ENCODE measurements at places on chromosomes 11 and 22. TPM values are rescaled to one million over a fixed set of nuclear protein-coding genes. Genes with fewer than 3 reads are reported as not detected.

RBMXL2 gene
- 0.10 TPM for polyA plus RNA-seq

IRAG1 gene
- polyA plus RNA-seq = 10.8 TPM

CHKA gene
- 36.2 TPM for polyA plus RNA-seq

PATE1 gene
- polyA plus RNA-seq = not detected

TSGA10IP gene
- 0.21 TPM for polyA plus RNA-seq

IL10RA gene
- 4.5 TPM for polyA plus RNA-seq

PTPN5 gene
- polyA plus RNA-seq = 0.98 TPM

KIRREL3 gene
- polyA plus RNA-seq = 2.6 TPM

LRRC74B gene
- polyA plus RNA-seq = 0.35 TPM

SPTBN2 gene
- polyA plus RNA-seq = 54.1 TPM

OR4A16 gene
- polyA plus RNA-seq = not detected

- DNase-seq = no peak
These were observed 31.5 kb downstream of the ARVCF start for GRCh38 chr22:19984851-19985811.

DNA sequence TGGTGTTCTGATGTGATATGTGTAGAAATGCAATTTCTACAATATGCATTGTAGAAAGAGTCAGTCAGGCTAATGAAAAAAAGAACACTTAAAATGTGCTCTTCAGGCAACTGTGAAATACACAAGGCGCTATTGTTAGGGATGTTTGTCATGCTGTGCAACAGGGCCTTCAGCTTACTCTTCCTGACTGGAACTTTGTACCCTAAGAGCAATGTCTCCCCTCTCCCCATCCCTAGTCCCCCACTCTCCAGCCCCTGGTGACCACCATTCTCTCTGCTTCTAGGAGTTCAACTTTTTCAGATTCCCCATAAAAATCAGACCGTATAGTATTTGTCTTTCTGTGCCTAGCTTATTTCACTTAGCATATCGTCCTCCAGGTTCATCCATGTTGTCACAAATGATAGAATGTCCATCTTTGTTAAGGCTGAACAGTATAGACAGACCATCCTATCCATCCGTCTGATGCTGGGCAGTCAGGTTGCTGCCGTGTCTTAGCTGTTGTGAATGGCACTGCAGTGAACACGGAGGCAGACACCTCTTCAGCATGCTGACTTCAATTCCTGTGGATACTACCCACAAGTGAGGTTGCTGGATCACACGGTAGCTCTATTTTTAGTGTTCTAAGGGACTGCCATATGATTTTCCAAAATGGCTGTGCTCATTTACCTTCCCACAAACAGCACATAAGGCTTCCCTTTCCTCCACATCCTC is 10.7 kb downstream of the NDUFV1 start:
- no peak for DNase-seq

- DNase-seq = no peak
These were observed 52.4 kb downstream of the MCM5 start for GRCh38 chr22:35452351-35452781.

- no peak for DNase-seq
These were observed 1018.6 kb downstream of the TBC1D22A start for GRCh38 chr22:47781024-47781423.

- DNase-seq = no peak
These were observed 809 bp downstream of the MIEF1 start for GRCh38 chr22:39502789-39503409.

- no peak for DNase-seq
These were observed 17.6 kb downstream of the OTOG start for GRCh38 chr11:17564687-17565042.

DNA sequence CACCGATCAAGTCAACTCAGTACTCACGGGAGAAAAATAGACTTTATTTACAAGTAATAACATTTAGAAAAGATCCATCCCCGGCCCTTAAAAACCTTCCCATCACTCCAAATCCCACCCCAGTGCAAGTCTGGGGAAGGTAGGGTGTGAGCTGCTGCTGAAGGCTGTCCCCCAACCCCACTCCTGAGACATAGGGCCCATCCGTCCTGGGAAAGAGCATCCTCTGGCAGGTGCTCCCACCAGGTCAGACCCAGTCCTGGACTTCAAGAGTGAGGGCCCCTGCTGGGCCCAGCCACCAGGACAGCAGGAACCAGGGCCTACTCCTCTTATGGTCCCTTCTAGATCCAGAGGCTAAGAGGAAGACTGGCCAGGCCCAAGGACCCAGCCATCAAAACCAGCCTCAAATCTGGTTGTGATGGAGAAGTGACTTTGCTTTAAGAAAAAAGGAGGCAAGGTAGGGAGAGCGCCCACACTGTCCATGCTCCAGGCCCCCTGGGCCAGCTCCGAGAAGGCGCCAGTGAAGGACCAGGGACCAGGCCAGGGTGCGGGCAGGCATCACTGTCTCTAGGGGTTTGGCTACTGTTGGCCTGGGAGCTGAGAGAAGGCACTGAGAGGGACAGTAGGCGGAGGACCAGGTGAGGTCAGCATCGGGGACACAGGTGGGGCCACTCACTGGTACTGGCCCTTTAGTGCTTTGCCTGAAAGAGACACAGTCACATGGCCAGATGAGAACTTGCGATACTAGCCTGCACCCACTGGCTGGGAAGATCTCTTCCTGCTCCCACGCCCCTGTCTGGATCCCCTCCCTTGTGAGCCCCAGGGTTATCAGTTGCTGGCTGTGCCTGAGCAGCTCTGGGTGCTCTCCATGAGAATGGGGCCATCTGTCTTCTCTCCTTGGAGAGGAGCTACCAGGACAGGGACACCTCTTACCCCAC is 4.4 kb downstream of the IL18BP start:
- no peak for DNase-seq

GRCh38 chr11:132898021-132898420 is 634.3 kb downstream of the OPCML start:
- no peak for DNase-seq

DNA sequence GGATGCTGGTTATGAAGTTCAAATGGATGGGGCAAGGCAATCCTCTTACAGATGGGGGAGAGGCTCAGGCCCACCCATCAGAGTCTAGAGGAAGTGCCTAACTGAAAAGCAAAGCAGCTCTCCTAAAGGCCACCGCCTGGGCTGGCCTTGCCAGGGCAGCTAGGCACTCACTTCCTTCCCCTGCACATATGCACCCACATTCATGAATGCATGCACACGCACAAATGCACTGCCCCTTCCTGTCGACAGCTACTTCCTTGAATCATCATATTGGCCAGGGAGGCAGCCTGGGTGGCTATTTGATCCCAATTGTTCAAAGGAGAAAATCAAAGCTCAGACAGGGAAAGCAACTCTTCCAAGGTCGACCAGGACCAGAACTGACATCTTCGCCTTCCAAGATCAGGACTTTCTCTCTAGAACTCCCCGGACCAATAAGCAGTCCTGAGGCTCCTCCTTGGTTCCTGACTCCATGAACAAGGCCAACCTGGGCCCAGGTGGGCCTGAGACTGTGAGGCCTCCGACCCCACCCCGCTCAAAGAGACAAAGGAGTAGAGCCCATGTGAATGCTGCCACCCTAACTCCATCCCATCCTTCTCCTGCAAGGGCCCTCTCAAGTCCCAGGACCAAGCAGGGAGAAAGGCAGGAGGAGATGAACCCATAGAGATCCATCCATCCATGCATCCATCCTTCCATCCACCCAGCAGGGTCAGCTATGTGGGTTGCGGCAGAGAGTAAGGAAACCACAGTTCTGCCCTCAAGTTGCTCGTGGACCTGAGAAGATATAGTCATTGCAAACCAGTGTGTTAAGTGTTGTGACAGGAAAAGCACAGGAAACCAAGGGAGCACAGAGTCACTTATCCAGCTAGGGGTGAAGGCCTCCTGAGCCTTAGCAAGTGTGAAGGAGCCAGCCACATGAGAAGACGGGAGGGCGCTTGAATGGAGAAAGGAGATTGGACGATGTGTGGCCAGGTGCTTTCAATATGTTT is 35.4 kb upstream of the LMO1 start:
- DNase-seq = no peak

- no peak for DNase-seq
These were observed 20.3 kb downstream of the GTPBP1 start for GRCh38 chr22:38725900-38726655.

DNA sequence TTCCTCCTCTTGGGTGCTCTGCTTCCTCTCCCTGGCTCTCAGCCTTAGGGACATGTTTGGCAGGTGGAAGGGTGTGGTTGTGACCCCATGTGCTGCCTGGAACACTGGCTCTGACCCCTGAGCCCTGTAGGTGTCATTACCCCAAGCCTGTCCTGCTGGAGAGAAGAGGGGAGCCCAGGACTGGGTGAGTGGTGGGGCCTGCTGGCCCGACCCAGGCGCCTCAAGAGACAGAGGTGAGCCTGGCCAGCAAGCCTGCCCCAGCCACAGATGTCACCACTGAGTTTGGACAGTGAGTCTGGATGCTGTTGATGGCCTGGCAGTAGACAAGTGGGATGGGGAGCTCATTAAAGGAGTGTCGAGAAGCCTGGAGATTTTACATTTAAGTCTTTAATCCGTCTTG is 1112.2 kb downstream of the BRD1 start:
- no peak for DNase-seq

DNA sequence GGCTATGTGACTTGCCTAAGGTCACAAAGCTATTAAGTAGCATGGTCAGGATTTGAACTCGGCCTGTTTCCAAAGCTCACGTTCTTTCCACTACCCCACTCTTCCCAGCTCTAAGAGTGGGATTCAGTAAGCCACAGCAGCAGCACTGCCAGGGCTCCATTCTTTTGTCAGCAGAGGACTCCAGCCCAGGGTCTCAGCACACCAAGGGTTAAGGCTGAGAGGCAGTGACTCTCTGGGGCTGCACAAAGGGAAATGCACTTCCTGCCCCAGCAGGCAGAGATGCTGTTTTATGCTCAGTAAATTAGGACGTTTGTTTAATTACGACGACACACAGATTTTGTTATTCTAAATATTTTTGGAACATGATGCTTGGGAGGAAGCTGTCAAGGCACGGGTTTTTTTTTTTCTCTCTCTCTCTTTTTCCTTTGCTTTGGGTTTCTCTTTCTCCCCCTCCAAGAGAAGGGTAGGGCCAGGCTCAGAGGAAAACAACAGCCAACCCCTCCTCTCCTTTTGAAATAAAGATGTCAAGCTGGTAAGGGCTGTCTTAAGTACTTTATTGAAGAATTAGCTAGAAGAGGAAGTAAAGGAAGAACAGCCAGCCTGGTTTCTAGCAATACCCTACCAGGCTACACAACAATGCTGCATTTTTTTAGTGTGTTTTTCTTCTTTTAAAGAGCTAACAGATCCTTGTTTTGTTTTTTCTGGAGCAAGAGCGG is 2.8 kb downstream of the MYH9 start:
- DNase-seq = no peak

Data from renal cortex interstitium (tissue), 15 donors.